Cerebellum (tissue), 4 donors: ENCODE measurements at places on chromosomes 3 and 15. TPM values are rescaled to one million over a fixed set of nuclear protein-coding genes. Genes with fewer than 3 reads are reported as not detected.

- no peak for DNase-seq
Measured at GRCh38 chr3:7484636-7485035, 623.7 kb downstream of the GRM7 start.

HESX1 gene
- total RNA-seq, result 0.27 TPM

SIN3A gene
- 46.0 TPM for total RNA-seq

CDHR4 gene
- not detected for total RNA-seq

TJP1 gene
- 82.0 TPM for total RNA-seq
